ENCODE measurements at places on chromosomes 1 and 21.

- DNase-seq = no peak
Observed at GRCh38 chr1:64343105-64343822, 126.7 kb upstream of the CACHD1 start.

GRCh38 chr1:36497207-36497606 lies 14.5 kb upstream of the CSF3R start:
- DNase-seq = no peak

GRCh38 chr1:185694081-185694480 lies 40.1 kb upstream of the HMCN1 start:
- DNase-seq = no peak

DNA sequence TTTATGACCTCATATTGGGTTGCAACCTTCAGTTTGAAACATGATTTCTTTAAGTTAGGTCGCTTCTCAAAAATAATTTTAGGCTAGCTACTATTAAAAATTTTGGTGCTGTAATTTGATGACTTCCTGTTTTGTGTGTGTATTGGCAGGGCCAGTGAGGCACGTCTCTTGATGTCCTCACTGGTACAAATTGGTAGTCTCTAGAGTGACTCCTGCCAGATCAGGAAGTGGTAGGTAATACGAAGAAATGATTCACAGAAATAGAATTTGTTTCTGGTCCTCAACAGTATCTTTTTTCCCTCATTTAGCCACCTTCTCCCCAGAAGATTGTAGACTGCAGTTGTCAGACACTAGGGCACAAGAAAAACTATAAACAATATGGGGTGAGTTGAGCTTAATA lies 120.9 kb upstream of the KIAA1614 start:
- DNase-seq = no peak

DNA sequence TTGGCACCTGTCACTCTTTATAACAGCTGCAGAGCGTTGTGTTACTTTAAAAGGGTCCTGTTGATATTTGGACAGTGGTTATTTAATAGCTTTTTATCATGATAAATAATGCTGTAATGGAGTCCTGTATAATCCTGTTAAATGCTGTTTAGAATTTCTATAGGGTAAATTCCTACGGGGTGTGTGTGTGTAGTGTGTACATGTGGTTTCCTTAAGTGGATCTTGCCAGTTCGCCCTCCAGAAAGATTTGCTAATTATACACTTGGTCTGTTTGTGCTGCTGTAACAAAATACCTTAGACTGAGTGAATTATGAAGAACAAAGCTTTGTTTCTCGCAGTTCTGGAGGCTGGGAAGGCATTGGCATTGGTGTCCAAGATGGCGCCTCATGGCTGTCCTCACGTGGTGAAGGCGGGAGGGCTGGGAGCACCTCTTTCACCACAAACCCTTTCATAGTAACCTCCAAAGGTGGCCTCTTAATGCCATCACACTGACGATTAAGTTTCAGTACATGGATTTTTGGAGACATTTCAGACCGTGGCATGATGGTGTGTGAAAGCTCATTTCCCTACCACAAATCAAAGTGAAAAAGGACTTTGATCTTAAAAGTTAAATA lies 11.2 kb downstream of the PRMT2 start:
- DNase-seq = no peak

DNA sequence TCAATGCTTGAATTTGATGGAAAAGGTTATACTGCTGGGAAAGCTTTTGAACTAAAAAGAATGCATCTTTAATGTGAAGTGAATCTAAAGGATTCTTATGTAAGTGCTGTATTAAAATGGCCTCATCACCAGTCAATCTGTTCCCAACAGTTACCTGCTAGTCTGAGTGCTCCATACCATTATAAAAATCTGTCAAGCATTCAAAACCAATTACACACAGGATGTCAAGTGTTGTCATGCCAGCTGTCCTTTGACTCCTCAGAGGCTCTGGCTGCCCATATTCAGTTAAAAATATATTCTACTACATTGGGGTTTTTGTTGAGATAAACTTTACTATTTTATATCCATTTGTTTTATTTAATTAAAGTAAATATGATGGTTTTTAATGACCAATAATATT lies 1587.7 kb downstream of the AMY1C start:
- no peak for DNase-seq

DNA sequence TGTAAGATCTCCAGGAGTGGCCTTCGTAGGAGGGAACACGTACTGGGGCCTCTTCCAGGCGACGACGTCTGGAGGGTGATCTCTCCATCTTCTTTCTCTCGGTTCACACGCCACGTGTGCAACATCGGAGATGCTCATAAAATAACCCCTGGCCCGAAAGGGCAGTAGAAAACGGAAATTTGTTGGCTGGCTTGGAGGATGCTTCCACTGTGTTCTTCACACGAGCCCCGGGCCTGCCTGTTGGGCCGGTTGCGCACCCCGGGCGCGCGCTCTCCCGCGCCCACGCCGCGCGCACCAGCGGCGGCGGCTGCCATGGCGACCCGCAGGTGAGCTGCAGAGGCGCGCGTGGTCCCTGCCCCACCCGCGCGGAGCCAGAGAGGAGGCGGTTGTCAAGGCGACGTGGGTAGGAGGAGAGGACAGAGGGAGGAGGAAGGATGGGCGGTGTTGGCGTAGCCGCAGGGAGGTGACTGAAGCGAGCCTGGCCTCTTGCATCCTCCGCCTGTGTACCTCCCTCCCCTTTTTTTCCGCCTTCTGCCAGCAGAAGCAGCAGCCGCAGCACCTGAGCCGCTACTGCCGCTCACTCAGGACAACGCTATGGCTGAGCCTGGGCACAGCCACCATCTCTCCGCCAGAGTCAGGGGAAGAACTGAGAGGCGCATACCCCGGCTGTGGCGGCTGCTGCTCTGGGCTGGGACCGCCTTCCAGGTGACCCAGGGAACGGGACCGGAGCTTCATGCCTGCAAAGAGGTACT lies at the start of gene ELAPOR1:
Gene ELAPOR1 (plus strand): TSS at position 526 of the 752 bp plus-strand sequence. CDS start 69 bp downstream, at position 595.
- peak; percentile 69 for DNase-seq

DNA sequence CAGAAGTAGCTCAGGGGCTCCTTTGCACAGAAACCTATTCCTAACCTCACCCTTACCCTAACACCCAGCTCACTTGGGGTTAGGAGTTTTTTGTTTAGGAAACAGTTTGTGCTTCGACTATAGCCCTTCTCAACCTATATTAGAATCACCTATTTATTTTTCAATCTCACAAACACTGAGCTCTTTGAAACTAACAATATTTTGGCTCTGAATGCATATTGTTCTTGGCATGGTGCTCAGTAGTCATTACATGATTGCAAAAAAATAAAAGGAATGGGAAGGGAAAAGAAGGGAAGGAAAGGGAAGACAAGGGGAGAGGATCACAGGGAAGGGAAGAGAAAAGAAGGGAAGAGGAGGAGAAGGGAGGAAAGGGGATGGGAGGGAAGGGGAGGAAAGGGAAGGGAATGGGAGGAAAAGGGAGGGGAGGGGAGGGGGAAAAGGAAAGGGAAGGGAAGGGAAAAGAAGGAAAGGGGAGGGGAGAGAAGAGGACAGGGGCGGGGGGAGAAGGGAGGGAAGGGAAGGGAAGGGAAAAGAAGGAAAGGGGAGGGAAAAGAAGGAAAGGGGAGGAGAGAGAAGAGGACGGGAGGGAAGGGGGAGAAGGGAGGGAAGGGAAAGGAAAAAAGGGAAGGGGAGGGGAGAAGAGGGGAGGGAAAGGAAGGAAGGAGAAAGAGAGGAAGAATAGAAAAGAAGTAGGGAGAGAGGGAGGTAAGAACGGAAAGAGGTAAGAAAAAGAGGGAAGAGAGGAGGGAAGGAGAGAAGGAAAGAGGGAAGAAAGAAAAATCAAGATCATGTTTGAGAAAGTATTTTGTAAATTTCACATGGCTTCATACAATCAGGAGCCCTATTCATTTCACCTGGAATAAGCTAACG lies 484.1 kb upstream of the NFIA start:
- no peak for DNase-seq

- no peak for DNase-seq
Observed at GRCh38 chr1:40593449-40594186, 62.2 kb downstream of the ZNF684 start.

GRCh38 chr1:29240986-29241385 lies 4.7 kb downstream of the PTPRU start:
- no peak for DNase-seq

- DNase-seq = no peak
Observed at GRCh38 chr1:220575718-220576497, 48.0 kb downstream of the MARK1 start.

- no peak for DNase-seq
Observed at GRCh38 chr1:209380420-209380819, 203.1 kb upstream of the CAMK1G start.

- DNase-seq = no peak
Observed at GRCh38 chr1:95027046-95027445, 45.7 kb downstream of the ALG14 start.

DNA sequence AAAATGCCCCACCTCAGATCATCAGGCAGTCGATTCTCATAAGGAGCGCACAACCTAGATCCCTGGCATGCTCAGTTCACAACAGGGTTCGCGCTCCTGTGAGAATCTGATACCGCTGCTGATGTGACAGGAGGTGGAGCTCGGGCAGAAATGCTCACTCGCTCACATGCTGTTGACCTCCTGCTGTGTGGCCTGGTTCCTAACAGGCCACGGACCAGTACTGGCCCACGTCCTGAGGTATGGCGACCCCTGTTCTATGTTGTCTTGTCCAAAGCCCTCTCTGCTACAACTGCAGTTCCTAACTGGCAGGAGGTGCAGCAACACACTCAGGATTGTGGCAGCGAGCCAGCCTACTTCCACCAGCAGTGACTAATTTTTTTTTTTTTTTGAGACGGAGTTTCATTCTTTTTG lies 70.6 kb downstream of the CLSTN1 start:
- DNase-seq = peak; percentile 89
